ENCODE measurements at places on chromosomes 1 and 21.

DNA sequence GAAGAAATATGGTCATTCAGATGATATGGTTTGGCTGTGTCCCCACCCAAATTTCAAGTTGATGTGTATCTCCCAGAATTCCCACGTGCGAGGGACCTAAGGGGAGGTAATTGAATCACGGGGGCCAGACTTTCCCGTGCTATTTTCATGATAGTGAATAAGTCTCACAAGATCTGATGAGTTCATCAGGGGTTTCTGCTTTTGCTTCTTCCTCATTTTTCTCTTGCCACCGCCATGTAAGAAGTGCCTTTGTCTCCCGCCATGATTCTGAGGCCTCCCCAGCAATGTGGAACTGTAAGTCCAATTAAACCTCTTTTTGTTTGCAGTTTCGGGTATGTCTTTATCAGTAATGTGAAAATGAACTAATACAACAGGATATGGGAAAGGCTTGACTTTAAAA is 1.4 kb upstream of the DPM3 start:
- peaks cover 59% of the 10 kb centered on the region for H3K27me3 ChIP-seq

GRCh38 chr1:158013840-158014730 is 20.6 kb downstream of the KIRREL1 start:
- H3K4me1 ChIP-seq = no peaks in the 10 kb centered on the region
- DNase-seq = no peak
- no peak overlapping the region for H3K4me3 ChIP-seq
- H3K27ac ChIP-seq = no peak overlapping the region
- H3K27me3 ChIP-seq = no peaks in the 10 kb centered on the region
- H3K36me3 ChIP-seq = no peaks in the 10 kb centered on the region

DNA sequence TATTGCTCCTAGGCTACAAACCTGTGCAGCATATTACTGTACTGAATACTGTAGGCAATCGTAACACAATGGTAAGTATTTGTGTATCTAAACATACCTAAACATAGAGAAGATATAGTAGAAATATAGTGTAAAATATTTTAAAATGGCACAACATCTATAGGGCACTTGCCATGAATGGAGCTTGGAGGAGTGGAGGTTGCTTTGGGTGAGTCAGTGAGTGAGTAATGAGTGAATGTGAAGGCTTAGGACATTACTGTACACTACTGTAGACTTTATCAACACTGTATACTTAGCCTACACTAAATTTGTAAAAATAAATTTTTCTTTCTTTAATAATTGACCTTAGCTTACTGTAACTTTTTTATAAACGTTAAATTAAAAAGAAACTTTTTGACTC is 7.9 kb downstream of the LEFTY2 start:
- no peak overlapping the region for H3K27ac ChIP-seq
- H3K4me1 ChIP-seq = peaks cover 13% of the 10 kb centered on the region
- H3K36me3 ChIP-seq = no peaks in the 10 kb centered on the region
- no peak for DNase-seq

DNA sequence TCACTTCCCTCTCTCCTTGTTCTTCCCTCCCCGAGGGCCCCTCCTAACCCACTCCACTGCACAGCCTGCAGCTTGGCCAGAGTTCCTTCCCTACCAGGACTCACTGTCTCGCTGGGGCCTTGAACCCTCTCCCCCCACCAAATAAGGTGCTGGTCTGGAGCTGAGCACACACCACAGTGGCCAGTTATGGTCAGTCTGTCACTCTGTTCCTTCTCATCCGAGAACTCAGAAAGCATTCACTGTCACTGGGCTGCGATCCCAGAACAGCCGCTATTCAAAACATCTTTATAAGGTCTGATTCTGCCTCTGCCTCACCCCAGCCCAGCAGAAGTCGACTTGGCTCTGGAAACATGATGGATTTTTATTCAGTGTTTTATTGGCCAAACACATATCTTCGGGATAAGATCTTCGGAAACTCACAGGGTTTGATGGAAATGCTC is 19.8 kb upstream of the LBR start:
- H3K27ac ChIP-seq = no peak overlapping the region
- DNase-seq = no peak
- H3K4me3 ChIP-seq = no peak overlapping the region
- H3K36me3 ChIP-seq = no peaks in the 10 kb centered on the region
- peaks cover 36% of the 10 kb centered on the region for H3K4me1 ChIP-seq
- no peaks in the 10 kb centered on the region for H3K27me3 ChIP-seq

DNA sequence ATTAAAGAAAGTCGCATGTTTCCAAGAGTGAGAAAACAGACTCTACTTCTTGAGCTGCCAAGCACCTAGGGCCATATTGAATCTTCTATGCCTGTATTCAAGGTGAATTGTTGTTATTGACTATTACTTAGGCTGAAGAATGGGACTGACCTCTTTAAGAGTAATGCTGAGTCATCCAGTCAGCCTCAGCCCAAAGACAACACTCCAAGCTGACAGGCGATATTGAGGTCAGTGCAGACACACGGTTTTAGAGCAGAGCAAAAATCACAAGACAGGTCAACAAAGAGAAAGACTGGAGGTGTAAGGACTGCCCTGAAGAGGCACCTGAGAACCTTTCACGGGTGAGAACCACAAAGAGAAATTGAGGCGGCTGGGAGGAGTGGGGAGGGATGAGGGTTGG is 146.9 kb downstream of the MIS18A start:
- no peak for DNase-seq
- peaks cover 21% of the 10 kb centered on the region for H3K4me1 ChIP-seq
- no peak overlapping the region for H3K4me3 ChIP-seq

DNA sequence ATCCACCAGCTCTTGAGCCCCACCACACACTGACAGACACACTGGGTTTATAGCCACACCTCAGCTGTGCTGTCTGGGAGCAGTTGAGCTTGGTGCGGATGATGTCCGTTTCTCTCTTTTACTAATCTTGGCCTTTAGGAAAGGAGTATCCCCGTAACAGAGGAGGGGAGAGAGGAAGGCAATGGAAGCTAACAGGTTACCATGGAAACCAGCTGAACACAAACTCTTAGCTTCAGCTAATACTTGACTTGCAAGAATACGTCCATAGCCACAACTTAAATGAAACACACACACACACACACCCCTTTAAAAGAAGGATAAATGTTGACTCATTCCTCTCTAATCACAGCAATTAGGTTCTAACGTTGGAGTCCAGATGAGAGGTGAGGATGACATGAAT is 28.0 kb upstream of the LRRN2 start:
- DNase-seq = no peak
- H3K36me3 ChIP-seq = no peaks in the 10 kb centered on the region
- H3K4me3 ChIP-seq = no peak overlapping the region
- peaks cover 20% of the 10 kb centered on the region for H3K4me1 ChIP-seq

GRCh38 chr1:204799630-204800029 is 71.0 kb upstream of the NFASC start:
- H3K27ac ChIP-seq = no peak overlapping the region
- DNase-seq = no peak
- H3K4me1 ChIP-seq = peaks cover 7% of the 10 kb centered on the region
- H3K4me3 ChIP-seq = no peak overlapping the region

GRCh38 chr21:31416465-31416864 is 72.4 kb upstream of the TIAM1 start:
- no peak for DNase-seq
- peaks cover 5% of the 10 kb centered on the region for H3K36me3 ChIP-seq
- no peak overlapping the region for H3K27ac ChIP-seq
- no peak overlapping the region for H3K4me3 ChIP-seq
- peaks cover 4% of the 10 kb centered on the region for H3K4me1 ChIP-seq

DNA sequence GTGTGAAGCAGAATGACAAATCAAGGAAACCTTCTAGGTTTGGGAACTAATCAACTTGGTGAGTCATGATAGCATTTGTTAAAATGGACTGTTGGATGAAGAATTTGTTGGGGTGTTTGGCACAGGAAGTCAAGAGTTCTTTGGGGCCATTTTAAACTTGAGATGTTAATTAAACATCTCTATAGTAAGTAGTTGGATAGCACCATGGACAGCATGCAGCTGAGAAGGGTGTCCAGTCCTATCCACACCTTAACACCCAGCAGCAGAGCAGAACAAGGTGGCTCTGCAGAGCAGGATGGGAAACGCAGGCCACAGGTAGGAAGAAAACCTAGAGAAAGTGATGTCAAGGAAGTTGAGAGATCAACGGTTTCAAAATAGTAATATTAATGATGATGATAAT is 52.5 kb downstream of the TNR start:
- H3K27me3 ChIP-seq = no peaks in the 10 kb centered on the region
- no peak overlapping the region for H3K27ac ChIP-seq
- H3K4me1 ChIP-seq = no peaks in the 10 kb centered on the region
- no peak for DNase-seq

- no peaks in the 10 kb centered on the region for H3K36me3 ChIP-seq
- H3K4me3 ChIP-seq = peak overlapping the region; percentile 66
- no peaks in the 10 kb centered on the region for H3K27me3 ChIP-seq
- peak overlapping the region; percentile 68 for H3K27ac ChIP-seq
- DNase-seq = peak; percentile 44
Measured at GRCh38 chr21:16194788-16195537, 465.2 kb downstream of the USP25 start.

DNA sequence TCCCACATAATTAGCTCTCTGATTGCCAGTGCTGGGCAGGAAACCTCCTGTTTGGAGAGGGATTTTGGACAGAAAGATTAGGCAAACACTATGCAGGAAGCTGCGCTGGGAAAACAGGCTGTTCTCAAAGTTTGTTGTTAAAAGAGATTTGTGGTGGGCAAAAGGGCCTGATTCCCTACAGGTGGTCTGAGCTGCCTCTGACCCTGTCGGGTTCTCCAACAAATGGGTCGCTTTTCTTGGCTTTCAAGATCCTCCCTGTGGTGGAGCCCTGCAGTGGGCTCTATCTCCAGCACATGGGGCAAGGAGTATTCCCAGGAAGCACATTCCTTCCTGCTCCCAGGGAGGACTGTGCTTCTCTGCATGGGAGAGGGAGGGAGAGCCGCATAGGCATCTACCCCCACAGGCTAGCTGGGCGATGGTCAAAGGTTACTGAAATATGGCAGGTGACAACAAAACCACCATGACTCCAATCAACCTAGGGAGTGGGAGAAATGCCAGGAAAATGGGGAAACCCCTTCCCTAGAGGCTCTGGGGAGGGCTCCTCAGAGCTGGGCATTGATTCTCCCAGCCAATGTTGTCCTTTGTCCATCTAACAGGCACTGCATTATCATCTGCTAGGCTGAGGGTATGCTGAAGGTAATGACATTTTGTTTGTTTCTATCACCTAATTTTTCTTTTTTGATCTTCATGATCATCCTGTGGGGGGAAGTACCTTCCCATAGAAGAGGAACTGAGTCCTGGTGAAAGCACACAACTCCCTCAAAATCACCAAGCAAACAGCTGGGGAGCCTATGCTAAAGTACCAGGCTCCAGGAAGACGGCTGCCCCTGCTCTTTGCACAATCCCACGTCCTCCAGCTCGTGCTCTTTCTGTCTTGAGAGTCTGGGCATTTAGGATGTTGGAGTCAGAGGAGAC is 85.3 kb downstream of the PLXNA2 start:
- H3K27ac ChIP-seq = no peak overlapping the region
- H3K4me1 ChIP-seq = no peaks in the 10 kb centered on the region
- H3K36me3 ChIP-seq = no peaks in the 10 kb centered on the region
- no peak overlapping the region for H3K4me3 ChIP-seq
- no peaks in the 10 kb centered on the region for H3K27me3 ChIP-seq

- H3K27me3 ChIP-seq = no peaks in the 10 kb centered on the region
- H3K4me1 ChIP-seq = 0 out of 2 replicates have a peak, but pooled peaks cover 3% of the 10 kb centered on the region
- no peak overlapping the region for H3K4me3 ChIP-seq
- DNase-seq = no peak
Measured at GRCh38 chr1:207581496-207582153, 63.3 kb upstream of the CR1L start.

DNA sequence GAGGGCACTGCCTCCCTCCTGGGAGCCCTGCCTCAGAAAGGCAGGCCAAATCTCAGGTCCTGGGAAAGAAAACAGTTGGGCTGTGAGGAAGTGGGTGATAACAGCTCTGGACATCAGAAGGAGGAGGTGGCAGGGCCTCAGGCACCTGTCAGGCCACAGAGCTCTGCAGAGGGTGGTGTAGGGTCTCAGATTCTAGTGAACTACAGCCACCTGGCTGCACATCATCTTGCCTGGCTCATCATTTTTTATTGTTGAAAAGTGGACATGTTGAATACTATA is 15.3 kb upstream of the ZNF678 start:
- no peak overlapping the region for H3K4me3 ChIP-seq
- no peak for DNase-seq

GRCh38 chr1:223739366-223740037 is 27.2 kb downstream of the CAPN2 start:
- peaks cover 4% of the 10 kb centered on the region for H3K4me1 ChIP-seq
- H3K27ac ChIP-seq = no peak overlapping the region
- H3K4me3 ChIP-seq = no peak overlapping the region
- H3K36me3 ChIP-seq = no peaks in the 10 kb centered on the region
- DNase-seq = no peak

- no peak for DNase-seq
- H3K36me3 ChIP-seq = no peaks in the 10 kb centered on the region
- H3K27ac ChIP-seq = no peak overlapping the region
- H3K4me3 ChIP-seq = no peak overlapping the region
- peaks cover 8% of the 10 kb centered on the region for H3K27me3 ChIP-seq
Measured at GRCh38 chr1:40815420-40815819, 31.8 kb downstream of the KCNQ4 start.

DNA sequence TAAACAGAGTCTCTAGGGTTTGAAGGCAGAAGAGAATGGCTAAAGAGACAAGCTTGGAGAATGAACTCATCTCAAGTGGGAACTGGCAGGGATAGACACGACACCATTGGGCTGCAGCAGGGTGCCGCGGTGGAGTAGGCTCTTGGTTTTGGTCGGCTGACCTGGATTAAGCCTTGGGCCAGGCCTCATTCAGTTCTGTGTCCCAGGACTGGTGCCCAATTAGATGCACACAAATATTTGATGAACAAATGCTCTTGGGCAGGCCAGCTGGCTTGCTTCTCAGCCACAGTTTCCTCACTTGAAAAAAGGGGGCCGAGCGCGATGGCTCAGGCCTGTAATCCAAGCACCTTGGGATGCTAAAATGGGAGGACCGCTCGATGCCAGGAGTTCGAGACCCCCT is 53.4 kb upstream of the CITED4 start:
- no peak overlapping the region for H3K27ac ChIP-seq
- no peak for DNase-seq
- no peaks in the 10 kb centered on the region for H3K4me1 ChIP-seq
- H3K27me3 ChIP-seq = no peaks in the 10 kb centered on the region
- no peak overlapping the region for H3K4me3 ChIP-seq

DNA sequence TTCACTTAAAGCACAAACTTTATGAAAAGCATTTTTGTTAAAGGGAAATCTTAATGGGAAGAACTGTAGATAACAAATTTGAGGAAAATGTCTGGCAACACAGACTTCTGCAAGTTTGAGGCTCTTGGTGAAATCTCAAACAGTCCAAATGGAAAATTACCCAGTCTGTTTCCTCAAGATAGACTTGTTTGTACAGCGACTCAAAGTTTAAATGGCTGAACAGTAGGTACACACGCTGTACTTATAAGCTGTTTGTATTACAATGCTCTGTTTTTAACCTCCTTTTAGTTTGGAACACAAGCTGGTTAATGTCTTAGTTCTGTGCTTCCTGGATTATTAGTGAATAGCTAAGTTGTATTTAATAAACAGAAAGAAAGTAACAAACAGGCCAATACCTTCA is 217.1 kb downstream of the NFIA start:
- 0 out of 2 replicates have a peak, but pooled peaks cover 4% of the 10 kb centered on the region for H3K4me1 ChIP-seq
- H3K27me3 ChIP-seq = no peaks in the 10 kb centered on the region
- no peak for DNase-seq
- no peak overlapping the region for H3K4me3 ChIP-seq
- no peaks in the 10 kb centered on the region for H3K36me3 ChIP-seq

All from MM.1S (cell line).